ENCODE measurements at places on chromosomes 7 and 10.
A peak's percentile ranks its signal among the peaks of the same experiment; 100 is the strongest.

DNA sequence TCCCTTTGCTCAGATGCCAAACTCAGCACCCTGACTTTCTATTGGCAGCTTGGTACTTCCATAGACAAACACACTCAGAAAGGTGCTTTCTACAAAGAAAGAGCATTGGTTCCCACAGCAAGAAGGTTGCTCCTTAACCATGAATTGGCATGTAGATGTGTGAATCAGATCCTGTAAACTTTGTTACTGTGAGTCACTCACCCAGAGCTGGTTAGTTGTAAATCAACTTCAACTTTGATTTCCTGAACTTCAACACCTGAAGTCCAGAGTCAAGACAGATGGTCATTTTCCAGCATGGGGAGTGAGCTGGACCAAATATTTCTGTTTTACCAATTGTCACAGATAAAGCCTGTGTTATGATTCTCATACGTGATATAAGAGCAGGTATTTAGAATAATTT, 797.2 kb downstream of the TNS3 start:
- peak; percentile 35 for DNase-seq

GRCh38 chr10:35792291-35792690, 150.2 kb upstream of the FZD8 start:
- DNase-seq, result no peak

DNA sequence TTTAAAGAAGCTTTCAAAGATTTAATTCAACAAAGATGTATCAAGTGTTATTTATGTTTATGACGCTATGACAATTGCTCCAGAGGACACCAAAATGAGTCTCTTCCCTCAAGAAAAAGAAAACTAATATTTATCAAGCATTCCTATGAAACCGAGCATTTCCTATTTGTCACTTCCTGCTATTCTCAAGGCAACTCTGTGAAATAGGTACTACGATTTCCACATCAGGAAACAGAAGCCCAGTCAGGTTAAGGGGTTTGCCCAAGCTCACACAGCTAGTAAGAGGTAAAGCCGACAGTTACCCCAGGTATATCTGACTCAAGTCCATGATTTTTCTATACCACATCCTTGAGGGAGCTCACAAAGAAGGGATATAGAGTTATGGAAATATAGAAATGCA, 85.9 kb downstream of the TRIL start:
- DNase-seq, result no peak

- no peak for DNase-seq
These were observed 53.7 kb downstream of the IKZF1 start for GRCh38 chr7:50358041-50358705.

GRCh38 chr7:4667776-4668509, 14.2 kb upstream of the FOXK1 start:
- DNase-seq, result peak; percentile 98

- DNase-seq, result no peak
These were observed 512.2 kb downstream of the SORCS1 start for GRCh38 chr10:106652279-106652678.

GRCh38 chr7:73715648-73716317, 3.7 kb downstream of the STX1A start:
- peak; percentile 96 for DNase-seq

DNA sequence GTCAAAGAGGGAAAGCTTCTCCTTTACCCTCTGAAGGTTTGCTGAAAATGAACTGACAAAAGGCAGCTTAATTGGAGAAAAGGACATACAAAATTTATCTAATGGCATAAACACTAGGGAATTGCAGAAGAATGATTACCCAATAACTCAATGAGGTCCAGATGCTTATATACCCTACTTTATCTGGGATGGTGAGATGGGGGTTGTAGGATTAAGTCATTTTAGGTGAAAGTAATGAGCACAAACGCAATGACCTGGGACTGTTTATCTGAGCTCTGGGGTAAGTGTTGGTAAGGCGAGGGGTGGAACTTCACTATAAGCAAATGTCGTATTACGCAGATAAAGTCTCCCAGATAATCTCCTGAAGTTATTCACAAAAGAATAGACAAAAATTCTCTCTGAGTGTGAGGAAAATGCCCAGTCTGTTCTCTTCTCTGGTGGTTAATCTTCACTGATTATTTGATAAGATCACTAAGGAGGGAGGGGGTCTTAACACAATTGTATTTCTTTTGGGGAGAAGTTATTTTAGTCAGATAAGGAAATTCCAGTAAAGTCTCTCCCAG, 1067.8 kb downstream of the DNAJB9 start:
- no peak for DNase-seq

GRCh38 chr7:32070051-32070405, 179 bp downstream of the PDE1C start:
- DNase-seq, result no peak

DNA sequence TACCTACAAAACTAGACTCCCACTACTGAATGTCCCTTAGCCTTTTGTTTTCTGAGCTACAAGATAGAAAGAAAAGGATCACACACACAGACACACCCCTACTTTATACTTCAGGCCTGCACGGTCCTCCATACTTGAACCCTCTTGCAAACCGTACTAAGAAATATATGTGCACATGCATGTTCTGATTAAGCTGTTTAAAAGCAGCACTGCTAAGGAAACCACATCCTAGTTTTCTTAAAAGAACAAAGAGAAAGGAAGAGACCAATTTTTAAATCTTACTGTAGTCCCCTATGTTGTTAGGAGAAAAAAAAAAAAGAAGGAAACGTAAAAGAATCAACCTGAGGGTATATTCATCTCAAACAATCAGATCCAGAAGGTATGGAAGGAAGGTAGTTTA, 501.2 kb downstream of the PARD3 start:
- no peak for DNase-seq

- DNase-seq, result no peak
These were observed 109.7 kb upstream of the NAMPT start for GRCh38 chr7:106394526-106394925.

DNA sequence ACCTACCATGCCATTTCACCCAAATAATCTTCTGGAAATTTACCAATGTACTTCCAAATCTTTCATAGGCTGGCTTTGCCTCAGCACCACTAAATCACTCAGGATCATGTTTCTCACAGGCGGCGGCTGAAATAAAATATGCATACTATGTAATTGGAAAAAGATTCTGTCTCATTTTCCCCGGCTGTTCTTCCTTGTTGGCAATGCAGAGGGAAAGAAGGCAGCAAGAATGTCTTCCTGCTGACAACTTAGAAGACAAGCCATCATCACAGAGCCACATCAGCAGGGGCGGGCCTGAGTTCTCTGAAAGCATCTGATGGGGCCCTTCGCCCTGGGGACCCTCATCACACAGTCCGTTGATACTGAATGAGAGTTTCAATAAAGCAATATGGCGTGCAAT, 39.2 kb upstream of the COL1A2 start:
- DNase-seq, result peak; percentile 49

GRCh38 chr10:132332433-132332754, 401 bp downstream of the LRRC27 start:
- DNase-seq, result no peak

DNA sequence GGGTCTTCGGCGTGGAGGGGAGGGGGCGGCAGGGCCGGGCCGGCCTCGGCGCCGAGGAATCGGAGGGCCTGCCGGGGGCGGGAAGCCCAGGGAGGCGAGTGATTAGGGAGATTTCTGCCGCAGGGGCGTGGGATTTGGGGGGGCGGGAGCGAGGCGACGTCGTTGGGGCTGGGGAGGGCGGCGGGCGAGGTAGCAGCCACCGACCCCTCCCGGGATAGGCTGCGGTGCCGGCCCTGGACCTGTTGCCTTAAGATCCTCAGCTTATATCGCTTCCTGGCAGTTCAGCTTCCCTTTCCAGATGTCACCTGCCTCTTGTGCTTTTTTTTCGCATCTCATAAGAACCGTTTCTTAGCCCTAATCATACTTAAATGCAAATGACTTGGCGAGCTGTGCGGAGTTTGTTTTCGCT, 655 bp downstream of the LMTK2 start:
- no peak for DNase-seq

DNA sequence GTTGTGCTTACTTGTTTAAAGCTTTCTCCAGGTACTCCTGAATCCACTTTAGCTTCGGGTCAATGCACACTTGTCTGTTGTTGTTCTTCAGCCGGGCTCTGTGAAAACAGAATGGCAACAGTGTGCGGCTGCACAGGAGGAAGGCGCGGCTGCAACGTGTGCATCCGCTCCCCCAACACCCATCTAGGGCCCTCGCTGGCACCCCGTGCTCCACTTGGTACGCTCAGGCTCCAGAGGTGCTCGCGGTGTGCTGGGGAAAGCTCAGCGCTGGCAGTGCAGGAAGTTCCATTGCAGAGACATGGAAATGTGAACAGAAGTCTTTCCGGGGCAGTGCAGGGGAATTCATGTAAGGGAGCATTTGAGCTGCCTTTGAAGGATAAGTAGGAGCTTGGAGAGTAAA, 6.3 kb downstream of the CXCL12 start:
- DNase-seq, result no peak

DNA sequence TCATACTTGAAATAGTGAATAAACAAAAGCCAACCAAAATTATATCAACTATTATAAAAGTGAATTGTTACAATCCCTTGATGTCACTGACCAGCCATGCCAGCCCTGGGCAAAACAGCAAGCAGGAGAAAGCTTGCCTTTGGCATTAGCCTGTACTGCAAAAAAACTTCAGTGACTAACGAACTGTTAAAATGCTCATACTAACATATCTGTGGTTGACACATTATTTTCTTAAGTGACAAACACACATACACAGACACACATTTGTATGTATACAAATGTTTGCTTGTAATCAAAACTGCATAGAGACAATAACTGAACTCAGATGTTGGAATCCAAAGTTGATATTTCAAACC, 29.5 kb downstream of the CHCHD3 start:
- peak; percentile 32 for DNase-seq

DNA sequence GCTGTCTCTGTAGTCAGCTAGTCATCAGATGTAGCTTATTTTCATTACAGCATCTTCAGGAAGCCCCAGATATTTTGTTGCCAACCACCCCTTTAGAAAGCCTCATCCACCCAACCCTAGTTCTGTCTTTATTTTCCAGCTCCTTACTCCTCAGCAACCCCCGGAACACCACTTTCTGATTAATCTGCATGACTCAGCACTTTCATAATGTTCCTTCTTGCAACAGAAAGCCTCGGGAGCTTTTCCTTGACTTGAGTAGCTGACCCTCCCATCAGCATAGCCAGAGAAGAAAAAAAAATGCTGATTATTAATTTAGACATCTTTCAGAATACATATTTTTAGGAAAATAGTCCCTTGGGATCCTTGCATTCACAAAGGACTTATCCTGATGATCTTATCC, 244.0 kb upstream of the CXCL12 start:
- peak; percentile 82 for DNase-seq

GRCh38 chr10:128365156-128365725, 239.0 kb upstream of the MKI67 start:
- DNase-seq, result no peak

DNA sequence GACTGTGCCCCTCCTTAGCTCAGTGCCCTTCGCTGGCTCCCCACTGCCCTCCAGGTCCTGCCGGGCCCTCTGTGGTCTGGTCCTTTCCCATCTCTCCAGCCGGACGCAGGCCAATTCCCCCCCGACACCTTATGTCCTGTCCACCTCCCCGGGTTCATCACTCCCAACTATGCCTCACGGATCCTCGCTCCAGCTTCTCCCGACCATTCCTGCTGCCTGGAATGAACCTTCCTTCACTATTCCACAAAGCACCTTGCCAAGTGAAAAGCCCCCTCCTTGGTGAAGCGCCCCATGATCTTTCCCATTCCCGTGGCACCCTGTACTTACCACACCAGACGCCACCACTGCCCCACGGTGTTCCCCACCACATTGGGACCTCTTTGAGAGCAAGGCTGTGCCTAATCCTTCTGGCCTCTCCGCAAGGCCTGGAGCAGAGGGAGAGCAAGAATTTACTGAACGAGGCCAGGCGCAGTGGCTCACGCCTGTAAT, 47.2 kb downstream of the TMEM270 start:
- DNase-seq, result no peak

- no peak for DNase-seq
These were observed 75.7 kb downstream of the CDH23 start for GRCh38 chr10:71472466-71472865.
